Activated effector memory CD4-positive, alpha-beta T cell treated with Interleukin-2 at 50 U/mL for 16 hours (primary cell): ENCODE measurements at places on chromosomes 1 and 21.

DNA sequence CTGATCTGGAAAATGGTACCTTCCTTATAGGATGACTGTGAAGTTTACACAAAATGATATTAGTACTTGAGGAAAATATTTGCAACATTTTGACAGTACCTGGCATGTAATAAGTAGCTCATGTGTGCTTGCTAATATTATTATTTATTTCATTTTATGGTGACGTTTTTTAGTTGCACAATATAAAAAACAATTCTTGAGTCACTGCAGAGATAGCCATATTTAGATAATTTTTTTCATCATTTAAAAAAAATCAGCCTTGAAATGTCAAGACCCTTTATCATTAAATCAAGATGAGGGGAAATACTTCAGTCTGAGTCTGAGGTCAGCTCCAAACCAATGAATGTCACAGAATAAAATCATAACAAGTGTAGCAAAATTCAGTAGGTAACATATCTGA lies 196.8 kb upstream of the RUNX1 start:
- DNase-seq = no peak

GRCh38 chr1:117719004-117719403 lies 113.2 kb downstream of the TENT5C start:
- no peak for DNase-seq

DNA sequence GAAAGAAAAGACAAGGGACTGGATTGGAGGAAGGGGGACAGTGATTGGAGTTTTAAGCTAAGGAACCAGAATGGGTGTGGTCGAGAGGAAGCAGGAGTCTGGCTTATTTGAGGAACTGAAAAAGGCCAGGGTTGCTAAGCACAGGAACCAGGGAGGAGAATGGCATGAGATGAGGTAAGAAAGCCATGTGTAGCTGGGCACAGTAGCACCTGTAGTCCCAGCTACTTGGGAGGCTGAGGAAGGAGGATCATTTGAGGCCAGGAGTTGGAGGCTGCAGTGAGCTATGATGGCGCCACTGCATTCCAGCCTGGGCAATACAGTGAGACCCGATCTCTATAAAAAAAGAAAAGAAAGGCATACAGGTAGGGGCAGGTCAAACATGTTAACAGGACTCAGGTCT lies 8.1 kb upstream of the KHDRBS1 start:
- DNase-seq = no peak

DNA sequence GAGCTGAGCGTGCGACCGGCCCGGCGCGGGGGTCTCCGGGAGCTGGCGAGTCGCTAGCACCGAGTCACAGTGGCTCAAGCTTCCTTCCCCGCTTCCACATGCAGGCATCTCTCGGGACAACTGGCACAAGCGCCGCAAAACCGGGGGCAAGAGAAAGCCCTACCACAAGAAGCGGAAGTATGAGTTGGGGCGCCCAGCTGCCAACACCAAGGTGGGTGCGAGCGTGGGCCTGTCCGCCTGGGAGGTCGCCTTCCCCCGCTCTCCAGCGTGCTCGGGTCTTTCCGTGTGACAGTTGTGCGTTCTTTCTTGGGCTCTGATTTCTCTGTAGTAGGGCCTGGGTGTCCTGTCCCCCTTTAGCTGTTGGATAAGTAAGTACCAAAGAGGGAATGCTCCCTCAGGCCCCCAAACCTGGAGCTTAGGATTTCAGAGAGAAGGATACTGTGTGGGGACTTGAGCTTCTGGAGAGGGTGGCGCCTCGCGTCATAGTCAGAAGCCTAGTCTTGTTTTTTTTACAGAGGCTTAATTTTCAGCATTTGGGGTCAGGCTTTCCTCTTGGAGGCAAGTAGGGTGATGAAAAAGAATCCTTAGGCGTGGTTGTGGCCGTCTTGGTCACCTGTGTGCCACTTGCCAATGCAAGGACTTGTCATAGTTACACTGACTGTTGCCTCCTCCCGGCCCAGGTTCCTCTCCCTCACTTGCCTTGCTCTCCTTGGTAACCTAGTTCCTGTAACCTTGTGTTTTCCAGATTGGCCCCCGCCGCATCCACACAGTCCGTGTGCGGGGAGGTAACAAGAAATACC lies 790 bp downstream of the RPS8 start:
- no peak for DNase-seq

DNA sequence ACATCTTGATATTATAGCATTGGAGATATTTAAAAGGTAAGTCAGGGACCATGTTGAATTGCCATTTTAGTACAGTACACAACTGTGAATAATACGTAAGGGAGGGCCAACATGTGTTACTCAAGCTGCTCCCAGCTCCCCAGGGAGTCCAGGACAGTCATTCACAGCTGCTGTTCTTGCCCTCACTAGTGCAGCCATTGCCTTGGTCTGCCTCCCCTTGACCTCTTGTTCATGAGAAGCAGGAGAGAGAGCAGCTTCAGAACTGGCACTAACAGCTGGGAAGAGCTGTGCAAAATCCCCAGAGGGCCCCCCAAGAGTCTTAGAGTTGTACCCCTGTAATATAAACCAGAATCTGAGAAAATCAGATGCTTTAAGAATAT lies 16.4 kb downstream of the TCEANC2 start:
- no peak for DNase-seq

GRCh38 chr1:19336543-19336942 lies 24.4 kb downstream of the SLC66A1 start:
- no peak for DNase-seq

- DNase-seq = peak; percentile 76
Observed at GRCh38 chr1:182143154-182143657, 81.7 kb upstream of the ZNF648 start.

DNA sequence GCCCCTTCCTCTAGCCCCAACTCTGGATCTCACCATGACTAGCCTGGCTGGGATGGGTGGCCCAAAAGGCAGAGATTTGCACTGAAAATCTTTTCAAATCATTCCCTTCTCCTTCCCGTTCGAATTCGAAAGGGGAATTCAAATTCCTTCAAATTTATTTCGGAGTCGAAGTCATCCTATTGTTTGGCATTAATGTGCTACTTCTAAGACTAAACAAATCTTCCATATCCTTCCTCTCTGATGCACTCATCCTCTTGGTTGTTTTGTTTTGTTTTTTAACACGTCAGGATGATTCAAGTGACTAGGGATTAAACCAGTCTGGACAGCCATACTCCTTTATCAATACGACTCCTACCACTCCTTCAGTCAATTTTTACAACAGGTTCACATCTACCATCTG lies 95.5 kb upstream of the SGIP1 start:
- no peak for DNase-seq

- DNase-seq = no peak
Observed at GRCh38 chr1:243943671-243944428, 93.8 kb upstream of the AKT3 start.

GRCh38 chr1:243549108-243549507 lies 293.3 kb downstream of the SDCCAG8 start:
- DNase-seq = no peak

DNA sequence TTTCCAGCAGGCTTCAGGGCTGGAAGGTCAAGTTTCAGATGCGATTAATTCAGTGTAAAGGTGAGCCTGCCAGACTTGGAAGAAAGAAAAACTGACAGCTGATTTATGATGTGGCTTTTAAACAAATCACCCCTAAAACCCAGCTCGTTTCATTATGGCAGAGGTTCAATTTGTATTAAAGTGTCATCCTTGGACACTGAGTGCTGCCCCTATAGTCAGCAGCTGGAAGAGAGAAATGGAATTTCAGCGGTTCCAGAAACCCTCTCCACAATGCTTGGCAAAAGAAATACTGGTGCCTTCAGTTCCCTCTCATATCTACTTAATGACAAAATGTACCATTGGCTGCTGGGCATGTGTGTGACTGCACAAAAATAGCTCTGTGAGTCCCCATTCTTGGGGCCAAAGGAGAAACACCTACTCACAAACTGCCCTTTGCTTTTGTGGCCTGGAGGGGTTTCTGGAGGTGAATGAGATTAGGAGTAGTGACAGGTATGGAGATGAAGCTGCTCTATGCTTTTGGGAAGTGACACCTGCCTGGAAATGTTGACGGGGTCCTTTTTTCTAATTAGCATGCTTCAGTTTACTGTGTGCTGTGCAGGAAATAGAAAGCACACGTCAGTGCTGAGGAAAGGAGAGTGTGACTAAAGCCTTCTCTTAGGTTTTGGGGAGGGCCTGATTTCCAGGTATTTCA lies 95.1 kb upstream of the TSPAN2 start:
- DNase-seq = no peak

GRCh38 chr1:967466-968343 lies 1.4 kb downstream of the PLEKHN1 start:
- DNase-seq = no peak

DNA sequence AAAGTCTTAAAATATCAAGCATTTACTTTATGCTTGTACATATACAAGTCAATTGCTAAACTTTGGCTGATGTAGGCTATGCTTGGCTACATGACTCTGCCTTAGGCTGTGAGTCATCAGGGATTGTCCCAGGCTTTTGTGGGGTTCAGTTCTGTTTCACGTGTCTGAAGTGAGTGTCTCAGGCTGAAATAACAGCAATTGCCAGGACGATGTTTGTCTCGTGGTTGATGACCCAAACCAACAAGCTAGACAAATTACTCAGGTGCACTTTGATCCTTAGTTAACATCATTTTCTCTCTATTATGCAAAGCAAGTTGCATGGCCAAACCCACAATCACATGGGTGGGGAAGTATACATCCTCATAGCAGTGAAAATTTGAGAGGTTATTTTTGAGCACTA lies 410.1 kb downstream of the BRINP3 start:
- DNase-seq = no peak

GRCh38 chr1:18803151-18803791 lies 56.2 kb downstream of the TAS1R2 start:
- DNase-seq = no peak

DNA sequence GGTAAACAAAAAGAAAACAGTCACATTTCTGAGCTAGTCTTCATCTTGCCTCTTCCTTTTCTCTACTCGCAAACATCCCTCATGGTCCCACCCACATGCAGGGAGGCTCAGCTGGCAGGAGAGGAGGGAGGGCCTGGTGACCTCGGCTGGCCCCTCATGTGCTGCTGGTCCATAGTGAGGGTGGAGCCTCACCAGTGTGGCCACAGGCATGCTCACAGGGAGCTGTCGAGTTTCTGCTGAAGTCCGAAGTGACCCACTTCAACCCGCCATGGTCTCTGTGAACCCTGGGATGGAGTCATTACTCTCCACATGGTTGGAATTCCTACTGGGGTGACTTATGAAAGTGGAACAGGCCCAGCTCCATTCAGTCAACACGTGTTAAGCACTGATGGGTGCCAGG lies 253.4 kb downstream of the RHOU start:
- DNase-seq = no peak

DNA sequence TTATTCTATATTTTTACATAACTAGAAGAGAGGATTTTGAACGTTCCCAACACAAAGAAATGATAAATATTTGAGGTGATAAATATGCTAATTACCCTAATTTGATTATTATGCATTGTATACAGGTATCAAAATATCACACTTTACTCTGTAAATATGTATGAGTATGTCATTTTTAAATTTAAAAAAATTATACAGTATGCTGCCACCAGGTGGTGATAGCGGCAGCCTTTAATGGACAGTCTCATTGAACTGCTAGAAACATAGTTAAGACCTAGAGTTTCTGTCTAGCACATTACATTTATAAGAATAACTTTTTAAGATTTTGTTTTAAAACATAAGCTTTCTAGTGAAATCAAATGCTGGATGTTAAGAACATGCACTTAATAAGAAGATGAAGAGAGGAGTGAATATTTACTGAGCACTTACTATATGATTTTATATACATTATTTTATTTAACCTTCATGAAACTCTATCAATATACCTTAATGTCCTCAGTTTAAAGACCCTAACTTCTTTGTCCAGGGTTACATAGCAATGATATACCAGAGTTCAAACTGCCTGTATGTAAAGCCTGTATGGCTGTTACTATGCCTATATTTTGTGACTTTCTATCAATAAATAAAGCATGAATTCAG lies 207.1 kb downstream of the NUF2 start:
- DNase-seq = no peak

- no peak for DNase-seq
Observed at GRCh38 chr1:171420810-171421209, 64.5 kb upstream of the PRRC2C start.

DNA sequence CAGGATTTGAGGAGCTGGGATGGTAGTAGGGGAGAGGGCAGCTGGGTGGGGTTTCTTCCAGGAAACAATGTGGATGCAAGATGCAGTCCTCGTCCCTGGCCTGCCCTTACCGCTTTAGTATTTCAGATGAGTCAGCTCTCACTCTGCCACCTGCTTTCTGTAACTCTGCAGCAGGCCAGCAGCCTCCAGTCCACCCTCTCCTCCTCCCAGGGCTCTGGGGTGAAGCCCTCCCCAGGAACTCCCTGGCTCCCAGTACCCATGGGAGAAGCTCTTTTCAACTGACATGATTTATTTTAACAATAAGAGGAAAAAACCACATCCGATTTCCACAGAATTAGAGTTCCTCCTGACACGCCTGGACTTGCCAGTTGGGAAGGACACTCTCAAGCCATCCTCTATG lies 39.0 kb upstream of the IL20 start:
- no peak for DNase-seq

GRCh38 chr21:20789729-20790500 lies 208.3 kb upstream of the NCAM2 start:
- no peak for DNase-seq

GRCh38 chr21:16502897-16503296 lies 773.1 kb downstream of the USP25 start:
- no peak for DNase-seq

- no peak for DNase-seq
Observed at GRCh38 chr1:66999640-67000400, 54.1 kb downstream of the SLC35D1 start.

- DNase-seq = no peak
Observed at GRCh38 chr1:6648556-6648955, 23.9 kb downstream of the THAP3 start.

DNA sequence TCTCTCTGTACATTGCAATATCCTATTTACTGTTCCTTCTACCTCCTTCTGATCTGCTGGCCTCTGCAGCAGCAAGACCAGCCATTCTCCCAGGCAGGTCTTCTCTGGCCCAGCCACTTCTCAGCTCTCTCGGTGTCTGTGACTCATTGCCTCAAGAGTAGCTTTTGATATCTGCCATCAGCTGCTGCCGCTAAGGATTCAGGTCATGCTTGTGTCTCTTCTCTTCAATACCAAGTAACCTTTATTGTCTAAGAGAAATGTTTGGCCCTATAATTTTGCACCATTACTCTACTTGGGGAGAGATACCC lies 101.8 kb downstream of the TMEM53 start:
- DNase-seq = no peak

DNA sequence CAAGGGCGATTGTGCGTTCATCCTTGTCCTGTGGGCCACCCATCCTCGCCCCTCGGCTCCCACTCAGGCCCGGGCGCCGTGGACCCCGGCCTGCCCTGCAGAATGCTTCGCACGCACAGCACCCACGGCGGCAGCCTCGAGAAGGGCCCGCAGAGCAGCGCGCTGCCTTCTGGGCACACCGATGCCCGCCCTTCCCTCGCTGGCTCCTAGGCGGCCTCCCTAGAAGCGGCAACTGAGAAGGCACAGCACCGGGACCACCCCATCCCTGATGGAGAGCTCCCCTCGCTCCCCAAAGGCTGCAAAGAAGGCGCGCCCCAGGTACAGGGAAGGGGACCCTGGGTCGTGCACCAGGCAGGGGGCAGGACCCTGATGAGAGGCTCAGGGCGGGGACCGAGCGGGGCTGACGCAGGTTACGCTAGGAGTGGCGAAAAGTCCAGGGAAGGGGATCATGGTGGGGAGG lies 971 bp downstream of the CAPZB start:
- peak; percentile 37 for DNase-seq

- peak; percentile 91 for DNase-seq
Observed at GRCh38 chr1:201019321-201019977, 4.1 kb downstream of the KIF21B start.
